ENCODE measurements at places on chromosomes 2 and 18.

GRCh38 chr2:96320728-96321622, 4.1 kb upstream of the ITPRIPL1 start:
- DNase-seq = no peak

GRCh38 chr2:72779495-72779894, 46.3 kb downstream of the EXOC6B start:
- no peak for DNase-seq

GRCh38 chr2:218331745-218332144, 24.9 kb upstream of the CATIP start:
- no peak for DNase-seq

DNA sequence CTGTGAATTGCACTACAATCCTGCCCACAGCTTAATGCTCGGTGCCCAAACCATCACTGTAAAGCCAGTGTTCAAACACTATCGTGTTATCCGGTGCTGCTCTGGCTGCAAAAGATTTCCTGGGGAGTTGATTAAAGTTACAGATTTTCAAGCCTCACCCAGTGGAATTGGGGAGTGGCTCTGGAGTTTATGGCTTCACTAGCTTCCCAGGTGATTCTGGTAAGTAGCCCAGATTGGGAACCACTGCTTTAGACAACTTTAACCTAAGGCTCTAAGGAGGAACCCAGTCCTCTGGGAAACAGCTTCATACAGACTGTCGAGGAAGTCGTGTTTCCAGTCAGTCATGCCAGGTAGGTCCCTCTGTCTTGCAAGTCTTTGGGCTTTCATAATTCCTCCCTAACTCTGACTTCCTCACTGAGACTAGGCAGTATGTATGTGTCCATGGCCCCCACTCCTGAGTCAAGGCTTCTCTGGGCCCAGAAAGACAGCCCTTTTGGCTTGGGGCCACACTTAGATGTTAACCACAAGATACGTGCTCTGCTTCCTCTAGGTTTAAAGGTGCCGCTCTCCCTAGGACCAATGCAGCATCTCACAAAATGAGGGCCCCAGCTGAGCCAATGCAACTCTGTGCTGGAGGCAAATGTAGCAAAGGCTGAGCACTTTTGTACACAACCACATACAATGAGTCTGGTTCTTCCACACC, 299.7 kb downstream of the PRKCE start:
- DNase-seq = no peak

DNA sequence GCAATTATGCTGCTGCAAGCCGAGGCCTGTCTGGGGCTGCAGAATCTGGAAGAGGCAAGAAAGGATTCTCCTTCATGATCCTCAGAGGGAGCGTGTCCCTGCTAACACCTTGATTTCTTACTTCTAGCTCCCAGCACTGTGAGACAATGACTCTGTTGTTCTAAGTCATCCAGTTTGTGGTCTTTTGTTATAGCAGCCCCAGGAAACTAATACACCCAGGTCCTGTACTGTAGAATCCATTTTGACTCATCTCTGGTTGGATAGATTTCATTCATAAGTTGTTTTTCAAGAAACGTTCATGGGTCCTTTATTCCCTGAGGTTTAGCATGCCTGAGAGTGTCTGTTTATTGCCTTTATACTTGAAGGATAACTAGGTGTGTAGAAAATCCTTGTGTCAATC, 112.7 kb downstream of the TMEM17 start:
- DNase-seq = no peak

GRCh38 chr2:32363597-32363996, 6.8 kb downstream of the BIRC6 start:
- no peak for DNase-seq

GRCh38 chr2:62150597-62151305, 45.2 kb upstream of the B3GNT2 start:
- DNase-seq = no peak

DNA sequence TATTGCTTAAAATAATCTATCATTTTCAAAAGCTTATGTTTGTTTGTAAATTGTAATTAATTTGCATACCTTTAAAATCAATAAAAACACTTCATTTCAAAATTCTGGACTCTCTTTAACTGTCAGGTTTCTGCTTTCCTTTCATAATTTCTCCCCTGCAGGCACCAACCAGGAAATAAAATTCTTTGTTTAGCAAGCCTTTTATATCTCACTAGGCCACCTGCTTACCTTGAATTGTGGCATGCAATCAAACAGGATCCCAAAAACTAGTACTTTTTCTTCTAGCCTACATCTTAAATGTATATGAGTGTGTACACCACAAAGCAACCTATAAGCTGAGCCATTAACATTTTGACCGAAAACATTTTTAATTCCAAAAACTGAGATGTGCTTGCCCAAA, 233.1 kb downstream of the NR4A2 start:
- peak; percentile 33 for DNase-seq

GRCh38 chr18:46559946-46560670, 96.9 kb downstream of the LOXHD1 start:
- DNase-seq = no peak
